Naive thymus-derived CD8-positive, alpha-beta T cell (primary cell): ENCODE measurements at places on chromosomes 1 and 21.

DNA sequence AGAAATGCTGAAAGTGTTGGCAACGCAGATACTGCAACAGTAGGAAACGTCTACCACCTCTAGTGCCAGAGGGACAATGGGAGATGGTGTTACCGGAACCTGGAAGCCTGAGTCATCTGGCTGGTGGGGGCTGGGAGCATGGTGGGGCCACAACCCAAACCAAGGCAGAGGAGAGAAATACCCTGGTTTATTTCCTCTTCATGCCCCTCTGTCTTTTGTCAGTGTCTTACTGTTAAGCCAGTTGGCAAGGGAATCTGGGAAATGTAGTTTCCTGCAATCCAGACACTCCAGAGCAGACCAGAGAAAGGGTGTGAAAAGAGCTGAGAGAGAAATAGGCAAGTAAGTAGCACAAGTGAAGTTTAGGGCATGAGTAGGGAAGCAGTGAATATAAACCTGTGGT is 14.8 kb downstream of the DNTTIP2 start:
- DNase-seq, result no peak

DNA sequence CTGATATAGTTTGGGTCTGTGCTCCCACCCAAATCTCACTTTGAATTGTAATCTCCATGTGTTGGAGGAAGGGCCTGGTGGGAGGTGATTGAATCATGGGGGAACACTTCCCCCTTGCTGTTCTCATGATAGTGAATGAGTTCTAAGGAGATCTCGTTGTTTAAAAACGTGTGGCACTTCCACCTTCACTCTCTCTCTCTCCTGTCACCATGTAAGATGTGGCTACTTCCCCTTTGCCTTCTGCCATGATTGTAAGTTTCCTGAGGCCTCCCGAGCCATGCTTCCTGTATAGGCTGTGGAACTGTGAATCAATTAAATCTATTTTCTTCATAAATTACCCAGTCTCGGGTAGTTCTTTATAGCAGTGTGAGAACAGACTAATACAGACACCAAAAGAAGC is 40.4 kb downstream of the FRRS1 start:
- DNase-seq, result no peak

DNA sequence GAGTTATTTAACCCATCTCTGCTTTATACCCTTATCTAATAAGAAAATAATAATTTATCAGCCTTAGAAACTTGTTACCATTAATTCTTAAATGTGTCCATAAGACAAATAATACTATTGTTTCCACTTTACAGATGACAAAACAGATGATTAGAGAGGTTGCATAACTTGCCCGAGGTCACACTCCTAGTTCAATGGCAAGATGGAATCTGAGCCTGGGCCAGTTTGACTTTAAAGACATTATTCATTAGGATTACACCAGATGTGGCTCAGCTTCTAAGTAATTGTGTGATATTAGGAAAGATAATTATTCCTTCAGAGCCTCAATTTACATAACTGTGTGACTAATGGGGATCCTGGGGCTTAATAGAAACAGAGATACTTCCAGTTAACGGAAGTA is 42.3 kb upstream of the KCNK2 start:
- DNase-seq, result no peak

DNA sequence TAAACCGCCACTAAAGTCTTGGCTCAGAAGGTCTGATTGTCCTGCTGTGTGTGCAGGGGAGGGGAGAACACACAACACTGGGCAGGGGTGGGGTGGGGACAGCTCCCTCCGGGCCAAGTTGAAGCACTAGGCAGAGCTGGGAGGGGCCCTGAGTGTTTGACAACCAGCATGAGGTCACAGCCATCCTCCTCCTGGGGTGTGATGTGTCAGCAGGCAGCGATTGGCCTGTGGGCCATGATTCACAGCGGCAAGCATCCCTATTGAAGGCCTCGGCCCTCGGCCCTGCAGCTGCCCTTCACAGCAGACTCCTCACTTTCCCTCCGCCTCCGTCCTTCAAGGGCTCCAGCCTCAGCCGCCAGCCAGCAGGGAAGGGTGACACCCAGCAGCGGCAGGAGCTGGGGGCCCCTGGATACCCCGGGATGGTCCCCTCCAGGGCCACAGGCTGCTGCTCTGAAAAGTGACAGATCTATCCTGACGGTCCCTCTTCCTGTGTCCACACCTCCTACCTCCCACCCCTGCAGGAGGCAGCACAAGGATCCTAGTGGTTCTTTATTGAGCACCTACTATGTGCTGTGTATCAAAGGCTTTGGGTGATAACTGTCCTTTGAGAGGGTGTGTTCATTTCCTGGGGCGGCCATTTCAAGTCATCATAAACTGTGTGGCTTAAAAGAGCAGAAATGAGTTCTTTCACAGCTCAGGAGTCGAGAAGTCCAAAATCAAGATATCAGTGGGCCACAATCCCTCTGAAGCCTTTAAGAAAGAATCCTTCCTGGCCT is 66.0 kb upstream of the SLC25A33 start:
- DNase-seq, result no peak

GRCh38 chr1:116853680-116854402 is 55.9 kb upstream of the PTGFRN start:
- no peak for DNase-seq

GRCh38 chr1:225474439-225474985 is 46.7 kb upstream of the LBR start:
- no peak for DNase-seq

DNA sequence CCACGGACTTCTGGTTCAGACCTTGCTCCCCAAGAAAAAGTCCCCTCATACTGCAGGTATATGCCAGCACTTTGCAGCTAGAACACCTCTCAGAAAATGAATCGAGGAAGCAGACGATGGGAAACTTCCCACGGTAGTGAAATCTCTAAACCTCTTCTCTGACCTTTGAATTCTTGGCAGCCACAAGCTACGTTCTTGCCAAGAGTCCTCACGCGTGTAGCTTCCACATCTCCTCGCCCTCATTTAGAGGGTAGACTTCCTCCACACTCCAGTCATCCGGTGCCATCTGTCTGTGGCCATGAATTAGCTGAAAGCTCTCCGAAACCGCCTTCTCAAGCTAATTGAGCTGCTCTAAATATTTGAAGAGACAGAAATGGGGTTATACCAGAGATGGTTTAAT is 127.8 kb downstream of the RGS7 start:
- DNase-seq, result no peak
